T-cell (primary cell): ENCODE measurements at places on chromosomes 2 and 18.

GRCh38 chr2:222299906-222300725 lies 1.3 kb upstream of the PAX3 start:
- H3K36me3 ChIP-seq, result no peaks in the 10 kb centered on the region
- H3K27me3 ChIP-seq, result peaks cover 94% of the 10 kb centered on the region
- H3K4me1 ChIP-seq, result no peaks in the 10 kb centered on the region
- no peak overlapping the region for H3K27ac ChIP-seq
- no peak overlapping the region for H3K4me3 ChIP-seq
- no peak for DNase-seq

DNA sequence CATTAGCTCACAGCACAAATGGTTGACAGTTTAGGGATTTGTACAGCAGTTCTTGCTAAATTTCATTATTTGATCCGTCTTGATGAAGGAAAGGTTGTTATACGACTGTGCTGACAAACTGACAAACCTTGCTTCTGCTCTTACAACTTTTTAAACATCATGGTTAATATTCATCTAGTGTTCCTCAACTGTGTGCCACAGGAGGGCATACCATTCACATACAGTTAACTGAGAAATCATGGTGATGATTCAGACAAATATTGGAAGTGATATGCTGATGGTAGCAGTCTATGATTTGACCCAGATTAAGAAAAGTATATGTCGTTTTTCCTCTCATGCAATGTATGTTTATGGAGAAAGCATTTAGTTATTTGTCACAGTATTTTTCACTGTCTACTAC lies 129.8 kb upstream of the FSIP2 start:
- no peaks in the 10 kb centered on the region for H3K36me3 ChIP-seq
- H3K4me3 ChIP-seq, result no peak overlapping the region
- no peaks in the 10 kb centered on the region for H3K27me3 ChIP-seq
- DNase-seq, result no peak
- H3K27ac ChIP-seq, result no peak overlapping the region

- DNase-seq, result no peak
- H3K4me1 ChIP-seq, result peaks cover 23% of the 10 kb centered on the region
- no peaks in the 10 kb centered on the region for H3K27me3 ChIP-seq
- H3K27ac ChIP-seq, result peak overlapping the region; percentile 18
- no peak overlapping the region for H3K4me3 ChIP-seq
- H3K36me3 ChIP-seq, result no peaks in the 10 kb centered on the region
Measured at GRCh38 chr2:64212801-64213321, 68.6 kb upstream of the PELI1 start.

- no peaks in the 10 kb centered on the region for H3K27me3 ChIP-seq
- H3K4me1 ChIP-seq, result no peaks in the 10 kb centered on the region
- H3K36me3 ChIP-seq, result no peaks in the 10 kb centered on the region
- DNase-seq, result no peak
Measured at GRCh38 chr2:54207666-54208195, 48.3 kb downstream of the TSPYL6 start.

DNA sequence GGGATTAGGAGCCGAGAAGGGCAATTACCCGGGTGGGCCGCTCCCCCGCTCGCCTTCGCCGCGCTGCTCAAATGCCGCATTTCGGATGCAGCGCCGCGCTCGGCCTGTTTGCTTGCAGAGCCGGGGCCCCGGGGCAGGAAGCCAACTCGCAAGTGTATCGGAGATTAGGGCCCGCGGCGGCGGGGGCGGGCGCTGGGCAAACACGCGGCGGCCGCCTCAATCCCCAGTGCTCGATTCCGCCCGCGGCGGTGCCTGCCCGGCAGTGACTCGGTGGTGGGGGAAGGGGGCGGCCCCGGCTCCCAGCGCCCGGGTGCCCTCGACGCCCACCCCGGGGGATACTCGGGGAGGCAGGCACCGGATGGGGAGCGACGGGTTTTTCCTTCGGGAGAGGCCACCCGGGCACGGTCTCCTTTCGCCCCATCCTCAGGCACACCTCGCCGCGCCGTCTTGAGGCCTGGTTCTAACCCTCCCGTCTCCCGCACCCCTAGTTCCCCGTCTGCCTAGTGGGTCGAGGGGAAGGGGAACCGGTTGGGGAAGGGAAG lies 26.6 kb upstream of the NOTO start:
- H3K27ac ChIP-seq, result no peak overlapping the region
- no peaks in the 10 kb centered on the region for H3K36me3 ChIP-seq
- peaks cover 8% of the 10 kb centered on the region for H3K27me3 ChIP-seq
- H3K4me3 ChIP-seq, result peak overlapping the region; percentile 61
